ENCODE measurements at places on chromosomes 5 and 9.

DNA sequence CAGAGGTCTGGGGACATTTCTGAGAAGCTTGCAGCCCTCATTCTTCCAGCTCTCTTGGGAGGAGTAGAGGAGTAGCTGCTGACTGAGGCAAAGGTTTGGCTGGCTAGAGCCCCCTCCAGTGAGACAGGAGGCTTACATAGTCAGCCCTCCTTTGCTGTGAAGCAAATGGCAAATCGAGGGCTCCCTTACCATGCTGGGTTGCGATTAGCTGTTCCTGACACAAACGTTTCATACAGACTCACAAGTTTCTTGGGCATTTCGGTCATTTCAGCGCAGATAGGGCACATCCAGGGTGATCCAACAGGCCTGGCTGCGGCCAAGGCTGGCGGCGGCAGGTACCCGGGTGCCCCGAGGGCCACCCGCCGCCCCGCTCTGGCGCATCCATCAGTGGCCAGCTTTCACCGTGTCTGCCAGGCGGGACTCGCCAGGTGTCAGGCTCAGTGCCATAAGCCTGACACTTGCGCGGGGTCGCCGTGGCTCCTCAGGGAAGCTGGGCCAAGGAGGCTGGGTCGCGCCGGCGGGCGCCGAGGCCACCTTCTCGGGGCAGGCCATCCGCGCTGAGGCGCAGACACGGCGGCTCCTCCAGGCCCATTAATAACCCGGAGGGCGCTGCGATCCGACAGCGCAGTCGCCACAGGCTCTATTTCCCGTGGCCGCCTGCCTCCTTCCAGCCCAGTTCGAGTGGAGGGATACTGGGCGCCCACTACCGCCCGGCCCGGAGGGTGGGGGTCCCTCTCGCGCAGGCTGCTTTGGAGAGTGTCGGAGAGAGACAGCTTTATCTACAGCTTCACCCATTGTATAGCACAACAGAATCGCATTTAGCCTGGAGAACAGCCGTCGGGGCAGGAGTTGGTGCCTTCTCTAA, 9.1 kb downstream of the PRDM6 start:
- no peak for DNase-seq

- no peak for DNase-seq
Observed at GRCh38 chr5:141634720-141635119, 1.9 kb downstream of the HDAC3 start.

DNA sequence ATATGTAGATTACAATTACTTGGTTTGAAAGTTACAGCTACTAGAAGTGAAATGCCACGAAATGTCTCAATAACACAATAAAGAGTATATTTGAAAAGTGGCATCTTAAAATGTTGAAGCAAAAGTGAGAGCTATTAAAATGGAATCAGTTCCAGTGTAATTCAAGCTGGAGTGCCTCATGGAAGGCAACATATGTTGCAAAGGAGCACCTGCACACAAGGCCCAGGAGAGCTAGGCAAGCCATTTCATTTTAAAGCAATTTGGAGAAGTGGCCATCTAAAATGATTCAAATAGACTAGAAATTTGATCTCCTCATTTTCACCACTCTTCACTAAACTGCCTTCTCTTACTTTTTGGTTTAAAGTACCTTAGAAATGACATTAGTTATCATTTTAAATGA, 167.8 kb downstream of the GABRB2 start:
- no peak for DNase-seq

- peak; percentile 64 for DNase-seq
Observed at GRCh38 chr5:33299621-33300208, 141.1 kb upstream of the TARS1 start.

DNA sequence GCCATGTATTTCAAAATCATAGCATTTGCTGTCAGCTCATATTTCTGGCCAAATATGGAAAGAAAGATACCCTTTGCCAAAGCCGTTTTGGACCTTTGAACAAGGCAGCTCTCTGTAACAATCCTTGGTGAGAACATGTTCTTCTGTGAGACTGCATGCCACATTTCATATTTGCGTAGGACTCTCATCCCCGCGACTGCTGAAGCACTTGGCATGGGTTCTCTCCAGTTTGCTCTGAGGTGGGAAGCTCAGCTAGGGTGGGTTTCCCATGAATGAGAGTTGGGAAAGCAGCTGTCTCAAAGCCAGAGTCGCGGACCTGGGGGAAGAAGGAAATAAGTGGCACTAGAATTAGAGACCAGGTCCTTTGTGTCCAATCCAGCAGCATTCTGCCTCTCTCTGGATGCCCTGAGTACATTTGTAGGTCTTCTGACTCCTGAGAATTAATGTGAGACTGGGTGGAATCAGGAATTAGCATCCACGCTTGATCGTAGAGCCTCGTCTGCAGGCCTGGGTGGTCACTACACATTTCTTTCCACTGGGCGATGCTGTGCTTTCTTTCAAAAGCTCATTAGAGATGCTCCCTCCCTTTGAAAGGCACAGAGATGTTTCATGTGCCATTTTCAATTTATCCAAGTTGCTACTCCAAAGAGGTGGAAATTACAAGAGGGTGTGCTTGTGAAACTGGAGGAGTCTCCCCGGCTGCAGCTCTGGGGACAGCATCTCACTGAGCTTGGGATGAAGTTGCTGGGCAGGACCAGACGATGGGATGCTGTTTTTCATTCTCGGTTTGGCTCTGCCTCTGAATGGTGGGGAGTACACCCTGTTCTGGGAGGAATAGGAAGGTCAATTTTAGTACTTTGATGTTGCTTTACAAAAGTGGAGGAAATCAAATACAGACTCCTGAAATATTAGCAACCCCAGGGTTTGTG, 197.2 kb downstream of the GADD45G start:
- DNase-seq = peak; percentile 44

DNA sequence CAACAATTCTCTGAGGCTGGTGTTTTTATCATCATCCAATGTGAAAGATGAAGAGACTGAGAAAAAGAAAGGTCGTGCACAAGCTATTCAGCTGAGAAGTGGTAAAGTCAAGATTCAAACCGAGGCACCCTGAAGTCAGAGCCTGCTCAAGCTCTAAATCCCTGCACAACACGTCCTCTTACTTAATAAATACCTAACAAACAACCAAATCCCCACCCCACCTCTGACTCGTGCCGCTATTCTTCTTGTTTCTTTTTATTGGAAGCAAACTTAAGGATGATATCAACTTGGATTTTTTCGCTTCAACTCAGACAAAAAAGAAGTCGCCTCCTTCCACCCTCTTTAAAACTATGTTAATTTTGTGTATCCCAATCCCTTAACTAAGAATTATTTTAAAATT, 140.2 kb downstream of the CEP120 start:
- DNase-seq = no peak

DNA sequence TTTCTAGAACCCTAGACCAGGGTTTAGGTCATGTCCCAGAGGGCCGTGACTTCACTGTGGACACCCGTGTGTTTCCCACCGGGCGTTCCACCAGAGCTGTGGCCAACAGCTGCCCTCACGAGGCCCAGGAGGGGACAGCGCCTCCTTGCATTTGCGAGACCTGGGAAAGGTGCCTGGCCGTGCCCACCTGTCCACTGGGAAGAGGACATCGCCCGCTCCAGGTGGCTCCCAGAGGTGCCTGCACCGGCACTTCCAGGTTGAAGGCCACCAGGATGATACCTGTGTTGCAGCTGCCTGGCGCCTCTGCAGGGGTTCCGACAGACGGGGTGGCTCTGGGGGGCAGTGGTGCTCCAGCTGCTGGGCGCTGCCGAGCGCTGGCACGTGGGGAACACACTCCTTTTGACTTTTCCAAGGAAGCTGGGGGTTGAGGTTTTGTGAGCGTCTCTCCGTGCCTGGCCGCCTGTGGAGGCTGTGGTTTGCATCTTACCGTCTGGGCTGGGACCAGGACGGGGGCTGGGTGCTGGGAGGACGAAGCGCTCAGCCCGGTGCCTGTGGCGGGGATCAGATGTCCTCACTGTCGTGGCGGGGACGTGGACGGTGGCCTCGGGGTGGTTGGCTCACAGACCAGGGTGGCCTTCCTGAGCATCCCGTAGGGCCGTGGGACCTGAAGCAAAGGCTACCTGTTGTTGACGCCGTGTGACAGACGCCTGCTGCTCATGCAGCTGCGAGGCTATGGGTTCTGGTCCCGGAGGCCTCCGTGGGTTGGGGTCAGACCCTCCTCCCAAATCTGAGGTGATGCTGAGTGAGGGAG, 19.2 kb downstream of the NKD2 start:
- DNase-seq = no peak

GRCh38 chr5:81826128-81826527, 75.2 kb upstream of the SSBP2 start:
- DNase-seq = no peak

DNA sequence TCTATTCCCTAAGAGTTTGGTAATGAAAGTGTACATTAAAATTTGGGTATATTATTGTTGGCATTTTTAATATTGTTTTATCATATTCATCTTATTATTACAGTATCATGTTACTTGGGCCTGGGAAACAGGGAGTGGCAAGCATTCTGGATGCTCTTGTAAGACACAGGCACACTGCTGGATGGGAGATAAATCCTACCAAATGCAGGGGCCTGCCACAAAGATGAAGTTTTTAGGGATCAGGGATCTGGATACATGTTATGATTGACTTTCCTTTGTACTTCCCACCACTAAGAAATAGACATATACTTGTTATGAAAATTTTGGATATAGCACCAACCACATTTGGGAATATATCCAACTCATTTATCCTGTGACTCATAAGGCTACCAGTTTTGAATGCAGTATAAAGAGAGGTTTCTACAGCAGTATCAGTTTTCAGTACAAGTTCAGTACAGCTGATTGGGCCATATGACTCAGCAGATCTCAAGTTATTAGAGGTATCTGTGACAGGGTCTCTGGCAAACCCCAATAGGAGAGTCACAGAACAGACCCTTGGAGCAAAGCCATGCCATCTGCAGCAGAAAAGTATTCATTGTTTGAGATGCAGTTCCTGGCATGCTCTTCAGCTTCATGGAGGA, 360.1 kb downstream of the DMAC1 start:
- DNase-seq = peak; percentile 24

DNA sequence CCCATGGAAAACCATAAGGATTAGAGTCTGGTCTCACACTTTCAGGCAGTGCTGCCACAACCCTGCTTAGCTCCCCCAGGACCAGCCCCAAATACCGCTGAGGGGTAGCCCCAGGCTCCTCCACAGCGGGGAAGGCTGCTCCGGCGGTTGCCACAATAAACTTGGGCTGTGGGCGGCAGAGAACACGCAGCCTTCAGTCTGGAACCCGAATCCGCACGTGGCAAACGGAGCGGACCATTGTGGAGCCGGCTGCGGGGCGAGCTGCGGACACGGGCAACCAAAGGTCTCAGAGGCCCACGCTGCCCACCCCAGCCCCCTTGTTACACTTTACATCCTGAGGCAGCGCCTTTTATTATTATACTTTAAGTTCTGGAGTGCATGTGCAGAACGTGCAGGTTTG, 37.3 kb upstream of the C9orf72 start:
- DNase-seq = no peak

GRCh38 chr9:135716045-135716444, 14.1 kb downstream of the KCNT1 start:
- DNase-seq = no peak

GRCh38 chr5:150489360-150490295, 18.3 kb upstream of the NDST1 start:
- DNase-seq = peak; percentile 93

DNA sequence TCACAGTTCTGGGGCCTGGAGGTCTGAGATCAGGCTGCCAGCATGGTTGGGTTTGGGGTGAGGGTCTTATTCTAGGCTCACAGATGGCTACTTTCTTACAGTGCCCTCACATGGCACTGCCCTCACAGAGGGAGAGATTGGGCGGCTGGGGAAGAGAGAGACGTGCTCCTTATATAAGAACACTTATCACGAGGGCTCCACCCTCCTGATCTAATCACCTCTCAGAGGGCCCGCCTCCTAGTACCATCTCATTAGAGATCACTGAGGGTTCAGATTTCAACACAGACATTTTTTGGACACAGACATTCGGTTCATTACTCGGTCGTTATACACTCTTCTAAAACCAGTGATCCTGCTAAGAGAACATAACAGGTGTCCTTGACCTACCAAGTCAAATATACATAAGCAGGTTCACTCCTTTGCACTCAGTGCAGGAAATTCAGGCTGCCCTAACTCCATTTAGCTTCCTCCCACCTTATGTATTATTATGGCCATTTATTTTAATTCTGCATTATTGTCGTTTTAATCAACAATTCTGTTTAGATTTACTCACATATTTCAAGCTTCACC, 121.7 kb downstream of the ICE1 start:
- no peak for DNase-seq

DNA sequence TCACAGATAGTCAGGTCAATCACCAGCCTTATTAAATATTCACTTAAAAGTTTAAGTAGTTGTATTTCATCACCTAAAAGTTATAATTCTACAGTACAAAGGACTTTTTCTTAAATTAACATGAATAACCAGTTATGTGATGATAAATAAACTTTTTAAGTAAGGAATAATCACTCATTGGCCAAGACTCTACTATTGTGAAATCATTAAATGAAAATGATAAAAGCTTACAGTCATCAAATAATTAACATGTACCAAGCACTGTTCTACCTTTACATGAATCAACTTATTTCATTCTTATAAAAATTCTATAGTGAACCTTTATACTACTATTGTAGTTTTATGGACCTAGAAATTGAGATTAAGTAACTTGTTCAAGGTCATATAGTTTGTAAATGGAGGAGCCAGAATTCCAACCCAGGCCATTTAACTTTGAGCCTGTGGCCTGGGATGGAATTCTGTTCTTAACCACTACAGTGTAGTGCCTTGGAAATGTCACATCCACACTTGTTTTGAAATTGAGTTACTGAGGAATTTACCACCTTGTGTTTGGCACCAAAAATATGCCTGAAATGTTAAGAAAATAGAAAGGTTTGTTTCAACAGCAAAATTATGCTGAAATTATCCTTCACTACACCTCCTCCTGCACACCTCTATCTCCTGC, 32.8 kb upstream of the MSANTD3 start:
- DNase-seq = no peak

DNA sequence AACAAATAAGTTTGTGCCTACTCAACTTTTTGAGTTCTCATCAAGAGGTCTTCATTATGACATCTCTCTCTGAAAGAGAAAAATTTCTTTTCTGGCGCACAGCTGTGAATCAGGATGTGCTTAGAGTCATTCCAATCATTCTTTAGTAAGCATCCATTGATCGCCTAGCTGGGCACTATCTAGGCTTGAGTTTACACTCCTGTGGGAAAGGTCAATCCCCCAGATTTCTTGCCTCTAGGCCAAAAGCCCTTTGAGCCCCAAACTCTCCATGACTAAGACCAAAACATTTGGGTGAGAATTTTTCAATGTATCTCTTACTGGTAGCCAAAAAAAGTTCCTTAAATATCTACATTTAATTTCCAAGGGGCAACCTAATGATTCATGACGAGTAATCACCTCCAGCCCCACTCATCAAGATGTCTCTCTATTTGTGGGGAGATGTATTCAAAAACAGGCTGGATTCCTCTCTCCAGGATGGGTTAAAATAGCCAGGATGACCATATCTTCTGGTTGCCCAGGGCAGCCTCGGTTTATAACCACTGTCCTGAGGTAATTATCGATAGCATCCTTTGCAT, 101.7 kb downstream of the GNA14 start:
- no peak for DNase-seq

DNA sequence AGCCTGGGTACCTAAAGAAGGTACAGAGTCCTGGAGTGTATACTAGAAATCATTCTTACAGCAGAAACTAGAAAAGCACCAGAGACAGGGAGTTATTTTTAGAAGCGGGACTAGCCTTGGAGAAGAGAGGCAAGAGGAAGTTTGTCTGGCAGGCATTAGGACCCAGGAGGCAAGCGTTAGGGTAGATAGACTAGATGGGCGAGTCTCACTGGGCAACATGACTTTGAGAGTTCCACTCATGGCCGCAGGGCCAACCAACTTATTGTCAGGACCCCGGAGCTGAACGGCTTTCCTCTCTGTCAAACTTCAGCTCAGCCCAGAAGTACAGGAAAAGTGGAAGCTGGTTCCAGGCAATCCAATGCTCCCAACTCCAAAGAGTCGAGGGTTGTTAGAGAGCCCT, 34.1 kb upstream of the NPR3 start:
- no peak for DNase-seq

- DNase-seq = no peak
Observed at GRCh38 chr5:160469156-160470144, 47.8 kb downstream of the PTTG1 start.

Measured in pons (tissue), 1 donor.